ENCODE measurements at places on chromosomes 5 and 9. TPM values are rescaled to one million over a fixed set of nuclear protein-coding genes. Genes with fewer than 3 reads are reported as not detected.

DNA sequence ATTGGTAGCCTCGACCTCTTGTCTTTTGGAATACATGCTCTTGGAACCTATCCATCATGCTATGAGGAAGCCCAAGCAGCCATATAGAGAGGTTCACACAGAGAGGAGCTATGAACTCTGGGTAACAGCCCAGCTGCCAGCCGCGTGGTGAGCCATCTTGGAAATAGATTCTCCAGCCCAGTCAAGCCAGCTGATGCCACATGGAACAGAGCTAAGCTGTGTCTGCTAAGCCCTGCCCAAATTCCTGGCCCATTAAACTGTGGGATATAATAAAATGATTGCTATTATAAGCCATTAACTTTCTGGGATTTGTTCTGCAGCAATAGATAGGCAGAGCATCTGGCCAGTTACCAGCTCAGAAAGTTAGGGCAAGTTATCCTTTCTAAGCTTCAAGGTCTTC, 4.9 kb upstream of the PRUNE2 start:
- peaks cover 5% of the 10 kb centered on the region for H3K4me1 ChIP-seq
- H3K36me3 ChIP-seq, result no peaks in the 10 kb centered on the region
- DNase-seq, result no peak
- peaks cover 6% of the 10 kb centered on the region for H3K27me3 ChIP-seq

Gene PCDHGA9
- 2.8 TPM for total RNA-seq

Gene SSBP2
- 10.1 TPM for total RNA-seq

Gene RMI1
- total RNA-seq, result 5.4 TPM

Gene FGF18
- total RNA-seq, result not detected

- H3K4me3 ChIP-seq, result no peak overlapping the region
- peaks cover 46% of the 10 kb centered on the region for H3K36me3 ChIP-seq
- H3K27me3 ChIP-seq, result no peaks in the 10 kb centered on the region
- H3K27ac ChIP-seq, result no peak overlapping the region
Observed at GRCh38 chr9:130626249-130626996, 38.0 kb upstream of the PRDM12 start.

DNA sequence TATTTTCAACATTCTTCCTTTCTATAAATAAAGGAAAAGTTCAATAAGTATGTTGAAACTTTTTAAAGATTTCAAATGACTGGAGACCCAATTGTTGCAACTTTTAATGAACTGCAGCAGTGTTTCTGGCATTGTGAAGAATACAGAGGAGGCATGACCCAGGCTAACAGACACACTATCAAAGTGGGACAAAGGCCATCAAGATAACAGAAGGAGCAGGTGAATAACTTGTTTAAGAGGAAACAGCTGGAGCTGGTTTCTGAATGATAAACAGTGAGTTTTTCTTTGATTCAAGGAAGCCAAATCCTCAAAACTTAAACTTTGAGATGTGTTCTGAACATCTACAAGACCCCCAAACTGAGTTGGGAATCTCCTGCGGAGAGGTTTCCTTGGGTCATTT, 734.6 kb downstream of the TLR4 start:
- no peak overlapping the region for H3K4me3 ChIP-seq
- no peaks in the 10 kb centered on the region for H3K4me1 ChIP-seq
- no peaks in the 10 kb centered on the region for H3K27me3 ChIP-seq

- no peak for DNase-seq
- H3K4me1 ChIP-seq, result no peaks in the 10 kb centered on the region
- H3K36me3 ChIP-seq, result no peaks in the 10 kb centered on the region
- H3K4me3 ChIP-seq, result no peak overlapping the region
- no peaks in the 10 kb centered on the region for H3K27me3 ChIP-seq
Observed at GRCh38 chr9:78994471-78994870, 577.3 kb upstream of the TLE4 start.

DNA sequence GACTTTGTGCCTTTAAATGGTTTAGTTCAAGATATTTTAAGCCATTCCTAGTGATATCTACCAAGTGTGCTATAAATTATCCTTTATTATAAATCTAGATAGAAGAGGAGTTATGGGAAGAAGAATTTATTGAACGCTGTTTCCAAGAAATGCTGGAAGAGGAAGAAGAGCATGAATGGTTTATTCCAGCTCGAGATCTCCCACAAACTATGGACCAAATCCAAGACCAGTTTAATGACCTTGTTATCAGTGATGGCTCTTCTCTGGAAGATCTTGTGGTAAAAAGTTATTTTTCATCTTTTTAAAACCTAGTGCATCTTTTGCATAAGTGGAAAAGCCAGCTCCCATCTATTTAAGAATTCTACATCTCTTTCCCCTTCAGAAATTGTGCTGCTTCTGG, 18.6 kb downstream of the SLC23A1 start:
- H3K27me3 ChIP-seq, result no peaks in the 10 kb centered on the region
- H3K4me3 ChIP-seq, result no peak overlapping the region
- no peak for DNase-seq
- no peaks in the 10 kb centered on the region for H3K4me1 ChIP-seq
- H3K36me3 ChIP-seq, result peaks cover 35% of the 10 kb centered on the region

Gene HRH2
- total RNA-seq, result 2.6 TPM

Gene KIF12
- total RNA-seq, result 11.5 TPM

Gene GHR
- total RNA-seq, result 6.6 TPM

- no peak for DNase-seq
- no peak overlapping the region for H3K27ac ChIP-seq
- no peaks in the 10 kb centered on the region for H3K4me1 ChIP-seq
- H3K27me3 ChIP-seq, result no peaks in the 10 kb centered on the region
- H3K4me3 ChIP-seq, result no peak overlapping the region
Observed at GRCh38 chr5:137142346-137142745, 356.8 kb downstream of the SPOCK1 start.

Gene ARL10
- 2.1 TPM for total RNA-seq

GRCh38 chr5:72543811-72544210, 36.6 kb upstream of the ZNF366 start:
- H3K4me3 ChIP-seq, result no peak overlapping the region
- no peak overlapping the region for H3K27ac ChIP-seq
- no peaks in the 10 kb centered on the region for H3K36me3 ChIP-seq
- H3K4me1 ChIP-seq, result no peaks in the 10 kb centered on the region
- no peaks in the 10 kb centered on the region for H3K27me3 ChIP-seq

Gene NUP214
- total RNA-seq, result 19.5 TPM

DNA sequence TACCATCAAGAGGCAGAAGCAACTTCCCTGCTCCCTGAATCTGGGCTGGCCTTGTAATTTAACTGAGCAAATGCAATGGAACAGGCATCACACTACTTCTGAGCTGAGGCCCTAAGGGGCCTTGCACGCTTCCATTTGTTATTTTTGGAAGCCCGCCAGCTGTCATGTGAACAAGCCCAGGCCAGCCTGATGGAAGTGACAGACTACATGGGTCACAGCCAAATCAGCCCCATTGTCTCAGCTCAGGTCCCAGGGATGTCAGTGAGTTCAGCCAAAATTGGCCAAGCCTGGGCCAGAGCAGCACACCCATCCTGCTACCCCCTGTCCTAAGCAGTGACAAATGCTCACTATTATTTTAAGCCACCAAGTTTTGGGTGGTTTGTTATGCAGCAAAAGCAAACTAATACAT, 72.8 kb downstream of the PRRT1B start:
- no peaks in the 10 kb centered on the region for H3K4me1 ChIP-seq
- H3K36me3 ChIP-seq, result peaks cover 5% of the 10 kb centered on the region
- DNase-seq, result peak; percentile 47
- H3K4me3 ChIP-seq, result no peak overlapping the region
- no peaks in the 10 kb centered on the region for H3K27me3 ChIP-seq

DNA sequence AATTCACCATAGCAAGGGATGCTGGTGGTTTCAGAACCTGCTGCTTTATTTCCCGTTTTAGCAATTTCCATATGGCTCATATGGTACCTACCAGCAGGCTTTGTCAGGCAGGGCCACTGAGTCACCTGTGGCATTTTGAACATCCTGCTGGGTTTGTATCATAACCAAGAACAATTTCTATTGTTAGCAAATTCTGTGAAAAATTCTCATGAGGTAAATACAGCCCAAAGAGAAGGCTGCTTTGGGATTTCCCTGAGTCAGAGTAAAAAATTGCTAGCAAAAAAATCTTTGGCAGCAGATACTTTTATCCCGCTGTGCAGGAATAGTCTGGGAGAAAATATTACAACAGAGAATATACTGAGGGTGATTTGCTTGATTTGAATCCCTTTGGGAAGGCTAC, 52.7 kb downstream of the PRR16 start:
- no peak overlapping the region for H3K4me3 ChIP-seq
- H3K36me3 ChIP-seq, result no peaks in the 10 kb centered on the region
- no peak overlapping the region for H3K27ac ChIP-seq
- H3K27me3 ChIP-seq, result no peaks in the 10 kb centered on the region
- DNase-seq, result no peak
- no peaks in the 10 kb centered on the region for H3K4me1 ChIP-seq

GRCh38 chr9:83330207-83331196, 207.7 kb downstream of the FRMD3 start:
- no peaks in the 10 kb centered on the region for H3K36me3 ChIP-seq
- H3K4me1 ChIP-seq, result no peaks in the 10 kb centered on the region
- no peaks in the 10 kb centered on the region for H3K27me3 ChIP-seq
- no peak overlapping the region for H3K4me3 ChIP-seq
- DNase-seq, result no peak
- H3K27ac ChIP-seq, result no peak overlapping the region

GRCh38 chr5:82416512-82416911, 138.4 kb upstream of the RPS23 start:
- no peaks in the 10 kb centered on the region for H3K27me3 ChIP-seq
- no peak for DNase-seq
- no peaks in the 10 kb centered on the region for H3K36me3 ChIP-seq
- no peak overlapping the region for H3K4me3 ChIP-seq
- no peak overlapping the region for H3K27ac ChIP-seq
- no peaks in the 10 kb centered on the region for H3K4me1 ChIP-seq

- no peaks in the 10 kb centered on the region for H3K36me3 ChIP-seq
- H3K4me1 ChIP-seq, result peaks cover 12% of the 10 kb centered on the region
- no peak overlapping the region for H3K4me3 ChIP-seq
- no peak for DNase-seq
Observed at GRCh38 chr9:34566972-34567371, 22.6 kb downstream of the CNTFR start.

GRCh38 chr5:132096904-132097303, 23.3 kb downstream of the CSF2 start:
- H3K4me3 ChIP-seq, result no peak overlapping the region
- no peak for DNase-seq
- H3K36me3 ChIP-seq, result no peaks in the 10 kb centered on the region
- H3K4me1 ChIP-seq, result no peaks in the 10 kb centered on the region

- no peaks in the 10 kb centered on the region for H3K27me3 ChIP-seq
- H3K27ac ChIP-seq, result no peak overlapping the region
- no peak overlapping the region for H3K4me3 ChIP-seq
- H3K4me1 ChIP-seq, result no peaks in the 10 kb centered on the region
- no peak for DNase-seq
Observed at GRCh38 chr9:108269371-108269770, 586.4 kb downstream of the ACTL7B start.

GRCh38 chr5:179772351-179772750, 21.4 kb upstream of the LTC4S start:
- H3K27me3 ChIP-seq, result no peaks in the 10 kb centered on the region
- H3K4me3 ChIP-seq, result no peak overlapping the region

DNA sequence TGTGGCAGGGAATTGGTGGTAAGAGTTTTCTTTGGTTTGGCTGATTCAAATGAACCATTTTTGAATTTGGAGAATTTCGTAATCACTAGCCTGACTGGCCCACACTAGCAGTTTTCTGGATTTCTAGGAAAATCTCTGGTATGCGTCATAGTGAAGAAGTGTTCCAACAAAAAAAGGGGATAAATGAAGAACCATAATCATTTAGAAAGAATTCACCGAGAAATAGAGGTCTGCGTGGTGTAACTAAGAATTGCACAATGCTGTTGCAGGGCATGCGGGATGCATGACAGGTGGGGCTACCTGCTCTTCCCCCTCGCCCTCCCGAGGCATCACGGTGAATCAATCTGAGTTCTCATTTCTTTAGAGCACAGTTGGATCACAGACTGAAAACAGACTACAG, 232.3 kb upstream of the PAPPA start:
- no peak overlapping the region for H3K27ac ChIP-seq
- H3K4me1 ChIP-seq, result peaks cover 2% of the 10 kb centered on the region
- no peak overlapping the region for H3K4me3 ChIP-seq
- no peaks in the 10 kb centered on the region for H3K36me3 ChIP-seq

Gene UBE2QL1
- total RNA-seq, result 0.59 TPM

GRCh38 chr5:116442095-116442534, 132.5 kb downstream of the SEMA6A start:
- no peak overlapping the region for H3K4me3 ChIP-seq
- no peaks in the 10 kb centered on the region for H3K27me3 ChIP-seq
- DNase-seq, result no peak
- H3K4me1 ChIP-seq, result peaks cover 11% of the 10 kb centered on the region
- no peak overlapping the region for H3K27ac ChIP-seq

Gene ABLIM3
- total RNA-seq, result 6.8 TPM

DNA sequence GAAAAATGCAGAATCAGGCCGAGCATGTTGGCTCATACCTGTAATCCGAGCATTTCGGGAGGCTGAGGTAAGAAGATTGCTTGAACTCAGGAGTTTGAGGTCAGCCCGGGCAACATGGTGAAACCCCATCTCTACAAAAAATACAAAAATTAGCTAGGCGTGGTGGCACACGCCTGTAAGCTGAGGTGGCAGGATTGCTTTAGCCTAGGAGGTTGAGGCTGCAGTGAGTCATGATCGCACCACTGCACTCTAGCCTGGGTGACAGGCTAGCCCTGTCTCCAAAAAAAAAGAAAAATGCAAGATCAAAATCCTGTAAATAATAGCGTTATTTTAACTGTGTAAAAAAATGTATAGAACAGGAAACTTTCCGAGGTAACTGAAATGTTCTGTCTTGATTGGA, 39.4 kb downstream of the RNF44 start:
- H3K27ac ChIP-seq, result no peak overlapping the region
- H3K4me3 ChIP-seq, result no peak overlapping the region
- H3K36me3 ChIP-seq, result peaks cover 70% of the 10 kb centered on the region
- DNase-seq, result no peak
- no peaks in the 10 kb centered on the region for H3K27me3 ChIP-seq

Gene ANKRD31
- total RNA-seq, result 0.05 TPM

DNA sequence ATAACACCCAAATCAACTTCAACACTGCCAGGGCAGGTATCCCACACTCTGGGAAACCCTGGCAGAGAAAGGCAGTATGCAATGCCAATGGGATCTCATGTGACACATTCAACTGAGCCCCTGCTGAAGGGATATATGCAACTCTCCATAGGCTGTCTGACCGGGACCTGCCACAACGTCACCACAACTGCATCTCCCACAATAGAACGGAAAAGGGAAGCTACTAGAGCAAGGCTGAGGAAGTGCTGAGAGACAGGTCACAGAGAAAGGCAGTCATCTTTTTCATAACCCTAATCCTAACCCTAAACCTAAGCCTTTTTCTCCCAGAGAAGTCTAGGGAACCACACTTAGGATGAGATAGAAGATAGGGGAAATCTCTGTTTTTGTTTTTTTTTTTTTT, 345.9 kb upstream of the CD180 start:
- no peak overlapping the region for H3K4me3 ChIP-seq
- peaks cover 2% of the 10 kb centered on the region for H3K4me1 ChIP-seq
- no peak for DNase-seq
- no peak overlapping the region for H3K27ac ChIP-seq
- no peaks in the 10 kb centered on the region for H3K36me3 ChIP-seq
- H3K27me3 ChIP-seq, result no peaks in the 10 kb centered on the region

Gene FOXD4L6
- total RNA-seq, result not detected

Data from liver (tissue), 10 donors.